NCI-H1092 (cell line): ENCODE measurements at places on chromosomes 5 and 9.

DNA sequence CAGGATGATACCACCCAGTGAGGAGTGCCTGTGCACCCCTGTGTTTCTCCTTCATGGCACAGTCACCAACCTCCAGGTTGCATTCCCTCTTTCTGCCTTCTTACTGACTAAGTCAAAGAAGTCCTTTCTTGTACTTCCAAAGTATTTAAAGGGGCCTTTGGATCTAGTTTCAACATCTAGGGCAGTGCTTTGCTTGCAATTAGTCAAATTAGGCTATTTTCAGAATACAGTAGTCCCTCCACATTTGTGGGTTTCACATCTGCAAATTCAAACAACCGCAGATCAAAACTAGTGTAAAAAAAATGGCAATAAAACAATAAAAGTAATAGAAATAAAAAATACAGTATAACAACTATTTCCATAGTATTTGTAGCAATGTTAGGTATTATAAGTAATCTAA is 333.9 kb upstream of the SEMA6A start:
- no peak for DNase-seq

GRCh38 chr9:33241298-33241697 is 1.3 kb downstream of the SPINK4 start:
- DNase-seq, result no peak

- no peak for DNase-seq
Observed at GRCh38 chr9:35423499-35423898, 66.4 kb upstream of the RUSC2 start.

- no peak for DNase-seq
Observed at GRCh38 chr5:94802450-94802849, 184.0 kb downstream of the SLF1 start.

GRCh38 chr9:18159254-18159653 is 314.7 kb upstream of the ADAMTSL1 start:
- DNase-seq, result no peak

DNA sequence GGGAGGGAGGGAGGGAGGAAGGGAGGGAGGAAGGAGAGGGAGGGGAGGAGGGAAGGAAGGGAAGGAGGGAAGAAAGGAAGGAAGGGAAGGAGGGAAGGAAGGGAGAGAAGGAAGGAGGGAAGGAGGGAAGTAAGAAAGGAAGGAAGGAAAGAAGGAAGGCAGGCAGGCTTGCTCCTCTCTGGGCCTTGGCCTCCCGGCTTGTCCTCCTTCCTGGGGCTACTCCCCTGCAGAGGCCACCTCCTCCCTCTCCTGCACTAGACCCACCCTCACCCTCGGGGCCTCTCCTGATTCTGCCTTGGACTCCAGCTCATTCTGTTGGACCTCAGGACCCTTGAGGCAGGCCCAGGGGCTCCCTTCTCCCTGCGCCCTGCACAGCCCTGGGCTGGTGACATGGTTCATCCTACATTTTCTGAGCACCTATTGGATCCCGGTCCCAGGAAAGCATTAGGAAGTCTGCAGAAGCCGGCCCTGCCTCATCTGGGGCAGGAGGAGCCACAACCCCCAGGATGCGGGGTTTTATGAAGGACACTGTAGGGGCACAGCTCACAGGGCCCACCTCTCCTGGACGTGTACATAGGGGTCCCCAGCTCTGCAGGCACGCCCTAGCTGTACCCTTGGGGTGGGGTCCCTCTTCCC is 23.0 kb downstream of the LHX3 start:
- DNase-seq, result no peak

DNA sequence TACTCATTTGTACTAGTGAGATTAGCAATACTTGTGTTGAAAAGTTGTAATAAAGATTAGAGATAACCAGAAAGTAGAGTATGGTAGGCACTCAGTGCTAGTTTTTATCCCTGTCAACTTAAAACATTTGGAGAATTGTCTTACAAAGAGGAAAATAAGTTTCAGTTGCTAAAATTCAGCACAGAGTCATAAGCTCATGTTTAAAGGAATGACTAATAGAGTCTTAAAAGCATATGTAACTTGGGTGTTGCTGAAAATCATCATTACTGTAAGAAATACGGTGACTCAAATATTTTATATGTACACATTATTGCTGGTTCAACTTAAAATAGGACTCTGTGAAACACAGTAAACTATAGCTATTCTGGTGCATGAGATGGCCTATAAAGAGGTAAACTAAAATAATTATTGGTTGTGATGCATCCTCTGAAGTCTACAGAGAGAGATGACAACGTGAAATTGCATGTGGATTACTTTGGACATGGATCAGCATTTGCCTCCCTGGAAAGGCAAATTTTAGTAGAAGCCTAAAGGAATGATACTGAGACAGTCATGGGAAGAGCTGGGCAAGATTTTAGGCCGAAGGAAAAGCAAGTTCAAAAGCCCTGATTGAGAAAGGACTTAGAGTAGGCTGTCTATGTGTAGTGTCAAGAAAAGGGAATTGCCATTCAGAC is 34.6 kb downstream of the SGCD start:
- DNase-seq, result no peak

DNA sequence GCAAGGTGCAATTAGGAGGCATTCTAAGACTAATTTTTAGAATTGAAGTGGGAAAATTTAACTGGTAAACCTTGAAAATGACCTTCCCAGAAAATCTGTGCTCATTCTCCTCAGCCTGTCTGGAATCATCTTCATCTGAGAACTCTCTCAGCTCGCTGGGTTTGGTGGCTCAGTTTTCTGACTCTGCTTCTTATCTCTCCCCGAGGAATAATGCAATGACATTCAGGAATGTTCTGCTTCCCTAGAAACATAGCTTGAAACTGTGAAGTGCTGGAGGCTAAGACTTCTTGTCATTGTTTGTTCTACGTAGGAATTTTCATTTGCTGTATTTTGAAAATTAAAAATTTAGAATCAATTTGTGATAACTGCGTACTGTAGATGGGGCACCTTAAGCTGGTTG is 86.6 kb downstream of the KCNN2 start:
- DNase-seq, result no peak

DNA sequence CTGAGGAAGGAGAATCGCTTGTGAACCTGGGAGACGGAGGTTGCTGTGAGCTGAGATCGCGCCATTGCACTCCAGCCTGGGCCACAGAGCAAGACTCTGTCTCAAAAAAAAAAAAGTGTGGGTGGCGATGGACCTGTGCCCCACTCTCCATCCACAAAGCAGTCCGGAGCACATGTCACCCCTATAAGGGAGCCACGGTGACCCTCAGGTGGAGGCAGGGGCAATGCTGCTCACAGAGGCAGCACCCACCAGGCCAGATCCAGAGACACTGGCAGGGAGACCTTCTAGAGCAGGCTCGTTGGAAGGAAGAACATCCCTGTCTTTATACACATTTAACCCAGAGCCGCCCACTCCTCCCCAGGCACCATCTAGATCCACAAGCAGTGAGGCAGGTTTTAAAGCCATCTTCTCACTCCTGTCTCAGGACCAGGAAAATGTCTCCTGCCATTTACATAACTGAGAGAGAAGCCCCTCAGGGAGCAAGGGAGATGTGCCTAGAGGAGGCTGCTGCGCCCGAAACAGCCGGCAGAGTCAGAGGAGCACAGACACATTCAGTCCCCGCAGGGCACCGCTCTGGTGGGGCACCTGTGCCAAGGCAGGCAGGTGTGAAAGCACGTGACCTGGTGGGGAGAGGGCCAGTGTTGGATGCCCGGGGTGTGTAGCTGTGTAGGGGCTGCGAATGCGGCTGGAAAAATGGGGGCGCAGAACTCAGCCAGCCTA is 31.6 kb upstream of the ADAMTS2 start:
- DNase-seq, result no peak

DNA sequence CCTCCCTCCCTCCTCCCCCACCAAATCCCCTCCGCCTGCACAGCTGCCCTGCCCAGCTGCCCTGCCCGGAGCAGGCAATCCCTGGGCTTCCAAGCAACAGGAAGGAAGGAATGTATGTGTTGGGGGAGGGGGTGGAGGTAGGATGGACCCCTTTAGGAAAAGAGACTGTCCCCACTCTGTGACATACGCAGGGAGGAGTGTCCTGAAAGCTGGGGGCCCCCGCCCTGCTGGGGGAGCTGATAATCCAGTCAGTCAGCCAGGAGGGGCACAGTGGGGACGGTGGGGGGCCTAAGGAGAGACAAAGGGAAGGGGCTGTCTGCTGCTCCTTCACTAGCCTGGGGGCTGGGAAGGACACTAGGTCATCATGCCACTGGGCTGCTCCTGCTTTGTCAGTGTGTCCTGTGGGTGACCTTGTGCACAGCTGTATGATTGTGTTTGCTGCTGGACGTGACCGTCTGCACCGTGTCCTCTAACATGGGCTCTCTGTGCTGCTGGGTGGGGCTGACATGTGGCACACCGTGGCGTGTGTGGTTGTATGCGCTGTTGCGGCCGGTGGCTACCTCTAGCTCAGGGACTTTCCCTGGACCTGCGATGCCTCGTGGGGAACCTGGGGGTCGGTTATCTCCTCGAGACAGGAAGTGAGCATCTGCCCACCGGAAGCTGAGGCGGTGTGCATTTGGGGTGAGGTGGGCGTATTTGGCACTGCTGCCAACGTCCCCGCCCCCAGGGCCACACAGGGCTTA is 3.0 kb downstream of the N4BP3 start:
- DNase-seq, result no peak

DNA sequence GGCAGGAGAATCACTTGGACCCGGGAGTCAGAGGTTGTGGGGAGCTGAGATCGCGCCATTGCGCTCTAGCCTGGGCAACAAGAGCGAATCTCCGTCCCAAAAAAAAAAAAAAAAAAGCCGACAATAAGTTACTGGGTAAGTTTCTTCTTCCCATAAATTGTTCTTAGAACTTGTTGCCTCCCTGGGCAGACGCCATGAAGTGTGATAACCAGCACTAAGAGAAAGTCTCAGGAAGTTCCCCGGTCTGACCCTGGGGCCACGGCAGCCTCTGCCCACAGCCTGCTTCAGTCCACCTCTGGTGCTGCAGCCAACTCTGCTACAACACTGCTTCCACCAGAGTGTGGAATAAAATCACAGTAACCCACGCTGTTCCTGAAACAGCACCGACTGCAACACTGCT is 19.1 kb downstream of the LPCAT1 start:
- DNase-seq, result no peak

GRCh38 chr5:923281-923873 is 30.7 kb downstream of the TRIP13 start:
- peak; percentile 74 for DNase-seq

DNA sequence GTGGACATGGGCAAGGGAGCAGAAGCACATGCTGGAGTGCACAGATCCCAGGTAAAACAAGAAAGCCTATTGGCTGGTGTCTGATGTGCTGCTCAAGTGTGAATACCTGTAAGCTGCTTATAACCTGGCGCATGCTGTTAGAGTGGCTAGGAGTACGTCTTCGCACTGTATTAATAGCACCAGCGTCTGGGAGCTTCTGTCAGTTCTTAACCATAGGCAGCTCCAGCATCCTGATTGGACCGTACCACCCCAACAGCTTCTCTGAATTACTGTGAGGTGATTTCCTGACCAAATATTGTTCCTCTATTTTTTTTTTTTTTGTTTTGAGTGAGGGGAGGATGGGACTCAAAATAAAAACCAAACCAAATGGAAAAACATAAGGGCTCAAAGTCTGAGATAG is 987.6 kb downstream of the PTPRD start:
- no peak for DNase-seq

DNA sequence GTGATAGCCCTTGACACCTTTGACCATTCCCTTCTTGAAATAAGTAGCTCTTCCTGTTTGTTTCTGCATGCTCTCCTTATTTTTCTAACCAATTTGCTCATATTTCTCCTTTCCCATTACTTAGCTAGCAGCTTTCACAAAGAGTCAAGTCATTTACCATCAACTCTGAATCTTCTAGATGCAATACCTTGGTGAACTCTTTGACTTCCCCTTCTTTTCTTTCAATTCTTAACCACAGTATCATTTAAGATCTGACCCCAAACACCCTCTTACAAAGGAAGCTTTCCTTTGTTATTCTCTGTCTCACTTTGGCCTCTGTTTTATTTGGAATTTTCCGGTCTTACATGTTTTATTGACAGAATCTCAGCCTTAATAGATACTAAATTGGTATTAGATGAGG is 14.0 kb downstream of the NFX1 start:
- no peak for DNase-seq

- no peak for DNase-seq
Observed at GRCh38 chr5:170362656-170363055, 26.5 kb downstream of the KCNMB1 start.

DNA sequence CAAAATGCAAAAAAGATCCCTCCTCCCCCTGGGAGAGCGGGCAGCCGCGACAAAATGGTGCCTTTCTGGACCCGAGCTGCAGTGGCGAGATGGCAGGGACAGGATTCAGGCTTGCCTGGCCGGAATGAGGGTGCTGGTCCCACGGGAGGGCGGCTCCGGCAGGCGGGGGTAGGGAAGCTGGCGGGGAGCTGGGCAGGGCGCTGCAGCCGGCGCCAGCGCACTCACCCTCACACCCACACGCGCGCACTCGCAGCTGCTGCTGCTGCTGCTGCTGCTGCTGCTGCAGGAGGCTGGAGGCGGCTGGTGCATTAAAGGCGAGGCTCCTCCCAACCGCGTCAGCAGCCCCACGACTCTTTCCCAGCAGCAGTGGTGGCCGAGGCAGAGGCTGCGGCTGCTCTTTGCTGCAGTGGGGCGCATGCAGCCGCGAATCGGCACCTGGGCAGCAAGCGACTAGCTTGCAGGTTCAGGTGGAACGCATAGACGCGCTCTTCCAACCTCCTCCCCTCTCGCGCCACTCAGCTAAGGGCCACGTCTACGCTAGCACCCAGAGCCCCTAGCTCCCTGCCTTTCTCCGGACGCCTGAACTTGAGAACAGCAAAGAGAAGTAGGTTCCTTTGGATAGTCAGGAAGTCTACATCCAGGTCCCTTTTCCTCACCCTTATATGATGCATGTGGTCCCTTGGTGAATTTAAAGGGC is at the start of gene PPP2R2B:
Gene PPP2R2B (minus strand): TSS at position 282 of the 697 bp plus-strand sequence.
- DNase-seq, result peak; percentile 9

DNA sequence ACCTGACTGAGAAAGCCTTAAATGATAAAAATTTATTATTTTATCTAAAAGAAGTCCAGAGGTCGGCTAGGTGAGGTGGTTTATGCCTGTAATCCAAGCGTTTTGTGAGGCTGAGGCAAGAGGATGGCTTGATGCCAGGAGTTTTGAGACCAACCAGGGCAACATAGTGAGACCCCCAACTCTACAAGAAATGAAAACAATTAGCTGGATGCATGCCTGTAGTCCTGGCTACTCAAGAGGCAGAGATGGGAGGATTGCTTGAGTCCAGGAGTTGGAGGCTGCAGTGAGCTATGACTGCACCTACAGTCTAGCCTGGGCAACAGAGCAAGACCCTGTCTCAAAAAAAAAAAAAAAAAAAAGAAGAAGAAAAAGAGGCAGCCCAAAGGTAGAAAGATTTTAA is 179.9 kb upstream of the KIF2A start:
- no peak for DNase-seq

GRCh38 chr5:171323806-171324632 is 15.0 kb downstream of the TLX3 start:
- no peak for DNase-seq

GRCh38 chr5:126561908-126562307 is 33.1 kb downstream of the ALDH7A1 start:
- no peak for DNase-seq
